GM12878 (cell line): ENCODE measurements at places on chromosomes 11 and 22.

GRCh38 chr11:1303126-1303821, 6.2 kb downstream of the TOLLIP start:
- DNase-seq: no peak

DNA sequence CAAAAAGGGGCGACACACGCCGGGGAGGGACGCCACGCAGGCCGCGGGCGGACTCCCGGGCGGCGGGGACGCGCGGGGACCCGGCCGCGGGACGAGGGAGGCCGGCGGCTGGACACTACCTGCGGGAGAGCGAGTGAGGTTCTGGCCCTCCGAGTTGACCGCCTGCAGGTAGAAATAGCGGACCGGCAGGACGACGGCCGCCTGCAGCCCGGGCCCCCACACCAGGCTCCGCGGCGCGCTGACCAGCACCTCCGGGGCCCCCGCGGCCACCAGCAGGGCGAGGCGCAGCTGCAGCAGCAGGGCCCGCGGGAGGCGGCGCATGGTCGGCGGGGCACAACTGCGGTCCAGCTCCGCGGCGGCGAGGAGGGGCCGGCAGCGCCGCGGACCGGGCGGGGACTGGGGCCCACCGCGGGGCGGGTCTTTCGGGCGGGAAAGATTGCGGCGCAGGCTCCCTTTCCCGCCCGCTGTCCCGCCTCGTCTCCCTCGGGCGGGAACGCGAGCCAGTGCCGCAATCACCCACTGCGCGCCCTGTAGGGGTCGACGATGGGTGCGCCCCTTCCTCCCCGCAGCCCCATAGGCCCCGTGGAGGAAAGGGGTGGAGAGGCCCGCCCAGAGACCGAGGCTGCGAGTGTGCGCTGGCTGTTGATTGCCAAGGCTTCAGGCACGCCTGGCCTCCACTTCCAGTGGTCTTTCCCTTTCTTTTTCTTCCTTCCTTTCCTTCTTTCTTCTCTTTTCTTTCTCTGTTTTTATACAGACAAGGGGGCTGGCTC, at the start of gene POGLUT3:
TSS of gene POGLUT3 (minus strand) at position 339 of the 770 bp plus-strand sequence. CDS start at position 321, 18 bp downstream.
- DNase-seq: no peak

DNA sequence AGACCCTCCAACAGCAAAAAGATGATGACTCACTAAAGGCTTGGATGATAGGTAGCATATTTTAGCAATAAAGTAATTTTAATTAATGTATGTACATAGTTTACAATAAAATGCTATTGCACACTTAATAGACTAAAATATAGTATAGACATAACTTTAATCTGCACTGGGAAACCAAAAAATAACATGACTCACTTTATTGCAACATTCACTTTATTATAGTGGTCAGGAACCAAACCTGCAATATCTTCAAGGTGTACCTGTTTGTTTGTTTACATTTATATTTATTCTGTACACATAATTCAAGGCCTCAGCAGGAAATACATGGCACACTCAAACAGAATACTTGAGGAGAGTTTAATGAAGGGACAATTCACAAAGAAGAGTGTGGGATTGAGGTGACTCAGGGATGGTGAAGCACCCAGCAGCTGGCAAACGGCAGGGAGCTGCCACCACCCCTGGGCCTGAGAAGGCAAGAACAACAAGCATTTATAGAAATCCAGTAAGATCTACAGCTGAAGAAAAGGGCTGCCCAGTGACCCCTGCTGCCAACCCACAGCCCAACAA, 51.5 kb upstream of the POU2AF2 start:
- no peak for DNase-seq

GRCh38 chr11:665704-666281, 28.7 kb downstream of the DRD4 start:
- no peak for DNase-seq

DNA sequence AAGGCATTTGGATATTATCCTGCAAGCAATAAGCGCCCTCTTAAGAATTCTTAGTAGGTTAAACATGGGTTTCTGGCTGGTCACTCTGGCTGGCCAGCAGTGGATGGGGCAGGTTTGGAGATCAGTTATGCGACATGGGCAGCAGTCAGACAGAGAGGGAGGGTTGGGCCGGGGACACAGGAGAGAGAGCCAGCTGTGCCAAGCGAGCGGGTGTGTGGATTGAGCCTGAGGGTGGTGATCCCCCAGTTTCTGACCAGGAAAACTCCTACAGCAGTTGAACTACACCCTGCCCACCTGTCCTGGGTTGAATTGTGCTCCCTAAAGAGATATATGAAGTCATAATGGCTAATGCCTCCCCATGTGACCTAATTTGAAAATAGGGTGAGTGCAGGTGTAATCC, 671.2 kb downstream of the TBC1D22A start:
- DNase-seq: no peak
